ENCODE measurements at places on chromosomes 13 and 19.

DNA sequence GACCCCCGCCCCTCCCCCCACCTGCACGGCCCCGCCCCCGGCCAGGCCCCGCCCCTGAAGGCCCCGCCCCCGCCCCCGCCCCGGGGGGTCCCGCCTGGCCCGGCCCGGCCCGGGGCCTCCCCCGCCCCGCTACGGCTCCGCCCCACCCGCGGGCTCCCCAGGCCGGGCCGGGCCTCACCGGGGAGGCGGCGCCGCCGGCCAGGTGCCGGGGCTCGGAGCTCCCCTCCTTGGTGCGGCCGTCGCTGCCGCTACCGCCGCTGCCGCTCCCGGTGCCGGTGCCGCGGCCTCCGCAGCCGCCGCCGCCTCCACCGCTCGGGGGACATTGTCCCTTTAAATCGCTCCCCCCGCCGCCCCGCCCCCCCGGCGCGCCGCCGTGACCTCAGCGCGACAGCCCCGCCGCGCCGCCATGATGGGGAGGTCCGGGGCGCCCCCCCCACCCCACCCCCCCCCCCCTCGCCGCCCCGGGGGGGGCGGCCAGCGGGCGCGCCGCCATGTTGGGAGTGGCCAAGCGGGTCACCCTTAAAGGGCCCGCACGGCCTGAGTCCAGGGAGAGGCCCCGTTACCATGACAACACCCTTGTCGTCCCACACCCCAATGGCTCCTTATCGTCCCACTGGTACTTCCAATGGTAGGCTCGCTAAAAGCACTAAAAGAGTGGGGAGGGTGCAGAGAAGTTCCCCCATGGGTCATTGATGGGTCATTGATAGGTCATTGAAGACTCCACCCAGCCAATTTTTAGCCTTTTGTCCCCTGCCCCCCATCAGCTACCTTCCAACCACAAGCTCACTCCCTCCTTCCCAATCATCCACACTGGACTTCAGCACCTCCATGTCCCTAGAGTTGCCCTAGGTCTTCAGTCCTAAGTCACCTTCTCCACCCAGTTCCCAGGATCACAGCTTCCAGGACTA, at the start of gene WIZ:
WIZ (minus strand) TSS at position 337 of the 908 bp plus-strand sequence. CDS start 1,649 bp downstream, outside the sequence.
- peak; percentile 54 for DNase-seq

GRCh38 chr19:54009440-54009839, 18.0 kb downstream of the CACNG6 start:
- no peak for DNase-seq

DNA sequence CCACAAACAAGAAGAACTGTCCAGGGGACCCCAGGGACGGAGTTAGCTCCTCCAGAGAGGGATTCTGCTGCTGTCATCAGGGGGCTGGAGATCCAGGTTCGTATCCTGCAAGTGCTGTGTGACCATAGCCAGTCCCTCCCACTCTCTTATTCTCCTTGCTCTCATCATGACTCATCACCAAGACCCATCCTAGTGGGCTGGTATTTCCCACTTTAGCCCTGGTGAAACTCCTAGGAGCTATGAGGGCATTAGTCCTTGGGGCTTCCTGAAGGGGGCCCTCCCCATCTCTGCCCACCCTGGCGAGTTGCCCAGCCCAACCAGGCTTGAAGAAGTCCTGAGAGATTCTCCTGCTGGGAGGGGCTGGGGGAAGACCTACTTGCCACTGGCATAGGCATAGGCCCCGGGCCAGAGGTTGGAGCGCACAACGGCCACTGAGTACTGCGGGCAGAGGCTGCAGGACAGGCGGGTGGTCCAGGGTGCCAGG, 7.5 kb upstream of the DMWD start:
- no peak for DNase-seq

DNA sequence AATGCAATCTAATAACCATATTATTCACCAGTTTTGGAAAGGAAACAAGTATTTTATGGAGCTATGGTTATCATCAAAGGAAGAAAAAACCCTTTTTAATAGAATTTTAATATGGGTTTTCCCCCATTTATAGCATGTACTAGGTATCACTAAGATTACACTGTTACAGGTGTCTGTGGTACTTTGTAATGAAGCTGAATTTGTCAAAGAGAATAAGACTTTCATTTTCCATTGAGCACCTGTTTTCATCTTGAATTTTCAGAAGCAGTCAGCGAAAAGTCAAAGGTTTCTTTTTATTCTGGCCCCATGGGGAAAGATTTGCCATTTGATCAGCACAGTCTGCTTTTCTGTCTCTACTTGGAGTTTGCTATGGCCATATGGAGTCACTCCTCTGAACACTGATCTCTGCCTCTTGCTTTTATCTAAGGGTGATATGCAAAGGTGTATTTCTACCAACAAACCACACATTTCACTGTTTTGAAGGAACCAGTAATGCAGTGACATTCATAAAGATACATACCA, 590.0 kb downstream of the DCT start:
- no peak for DNase-seq

DNA sequence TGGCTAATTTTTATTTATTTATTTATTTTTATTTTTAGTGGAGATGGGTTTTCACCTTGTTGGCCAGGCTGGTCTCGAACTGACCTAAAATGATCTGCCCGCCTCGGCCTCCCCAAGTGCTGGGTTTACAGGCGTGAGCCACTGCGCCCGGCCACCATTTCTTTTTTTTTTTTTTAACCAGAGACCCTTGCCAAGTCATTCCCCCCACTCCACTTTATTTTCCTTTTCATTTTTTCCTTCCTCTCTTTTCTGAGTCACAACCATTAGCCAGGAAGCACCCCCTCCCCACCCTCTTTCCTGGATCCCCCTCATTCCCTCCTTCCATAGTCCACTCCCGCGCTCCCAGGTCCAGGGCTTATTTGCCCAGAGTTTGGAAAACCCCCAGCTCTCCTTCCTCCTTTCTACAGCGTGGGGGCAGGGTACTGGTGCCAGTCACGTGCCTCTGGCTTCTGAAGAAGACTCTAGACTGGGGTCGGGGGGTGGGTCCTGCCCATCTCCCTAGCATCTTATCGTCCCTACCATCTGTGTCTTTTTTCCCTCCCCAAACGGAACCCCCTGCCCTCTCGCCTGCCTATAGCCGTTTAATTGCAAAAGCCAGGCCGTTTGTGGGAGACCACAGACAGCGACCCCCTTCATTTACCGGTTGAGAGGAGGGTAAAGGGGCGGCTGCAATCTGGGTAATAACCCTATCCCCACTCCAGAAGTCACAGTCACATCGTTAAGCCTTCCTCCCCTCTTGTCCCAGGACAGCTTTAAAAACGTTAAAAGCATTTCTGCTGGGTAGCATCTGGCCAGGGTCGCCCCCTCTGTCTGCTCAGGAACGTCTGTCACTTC, 1.1 kb upstream of the CALR start:
- DNase-seq, result peak; percentile 76

GRCh38 chr19:55519451-55520311, 17.3 kb downstream of the SBK2 start:
- no peak for DNase-seq

GRCh38 chr19:40576151-40576584, 505 bp upstream of the SHKBP1 start:
- no peak for DNase-seq

GRCh38 chr19:35797663-35798062, 15.0 kb downstream of the PRODH2 start:
- no peak for DNase-seq

DNA sequence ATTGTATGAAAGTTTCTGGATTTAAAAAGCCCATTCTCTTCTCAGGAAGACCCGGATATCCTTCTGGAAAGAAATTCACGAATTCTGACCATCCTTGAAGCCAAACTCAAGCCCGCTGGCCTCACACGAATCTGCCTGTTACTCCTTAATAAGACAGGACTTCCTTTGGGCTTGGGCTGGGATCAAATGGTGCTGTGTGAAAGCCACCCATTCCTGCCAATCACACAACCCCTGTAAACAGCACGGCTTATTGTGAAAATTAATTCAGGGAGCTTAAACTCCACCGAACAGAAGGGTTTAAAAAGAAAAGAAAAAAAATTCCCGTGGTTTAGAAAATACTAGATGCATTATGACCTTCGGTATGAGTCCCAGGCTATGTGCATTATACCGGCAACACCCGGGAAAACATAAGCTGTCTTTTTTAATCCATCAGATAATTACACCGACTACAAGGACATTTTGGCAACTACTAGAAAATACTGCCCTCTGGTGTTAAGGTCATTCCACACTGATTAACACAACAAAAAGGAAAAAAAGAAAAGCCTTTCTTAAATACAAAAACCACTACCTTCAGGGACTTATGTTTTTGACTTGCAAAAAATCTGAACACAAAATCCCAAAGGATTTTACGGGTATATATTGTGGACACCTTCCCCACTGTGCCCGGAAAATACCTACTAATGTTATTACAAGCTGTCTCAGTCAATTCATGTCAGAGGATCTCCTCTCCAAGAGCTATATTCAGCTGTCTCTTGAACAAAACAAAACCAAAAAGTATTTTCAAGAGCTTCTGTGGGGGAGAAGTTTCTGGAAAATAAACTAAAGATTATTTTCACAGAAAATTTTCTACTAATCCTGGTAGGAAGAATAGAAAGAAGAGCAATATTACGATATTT, 76.0 kb upstream of the LSM14A start:
- DNase-seq, result peak; percentile 33

DNA sequence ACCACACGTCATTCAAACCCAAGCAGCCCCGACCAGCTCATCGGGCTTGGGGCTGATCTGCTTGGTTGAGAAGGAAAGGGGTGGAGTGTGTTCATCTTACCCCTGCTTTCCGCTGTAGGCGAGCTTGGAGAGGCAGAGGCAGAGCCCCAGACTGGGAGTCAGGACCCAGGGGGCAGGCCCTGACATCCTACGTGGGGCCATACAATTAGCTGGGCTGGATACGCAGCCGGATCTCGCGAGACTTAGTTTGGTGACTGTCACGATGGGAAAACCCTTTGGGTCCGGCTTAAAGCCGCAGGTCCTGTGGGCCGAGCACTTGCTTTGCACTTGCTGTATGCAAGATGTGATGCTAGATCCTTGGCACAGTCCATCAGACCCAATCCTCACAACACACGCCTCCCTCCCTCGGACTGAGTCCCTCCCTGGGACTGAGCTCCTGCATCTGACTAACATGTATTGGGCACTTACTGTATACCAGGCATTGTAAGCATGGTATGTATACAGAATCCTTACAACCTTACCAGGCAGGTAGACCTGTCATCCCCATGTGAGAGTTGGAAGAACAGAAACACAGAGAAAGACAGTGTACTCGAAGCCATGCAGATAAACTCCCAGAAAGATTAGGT, 3.7 kb downstream of the CEACAM16 start:
- no peak for DNase-seq

DNA sequence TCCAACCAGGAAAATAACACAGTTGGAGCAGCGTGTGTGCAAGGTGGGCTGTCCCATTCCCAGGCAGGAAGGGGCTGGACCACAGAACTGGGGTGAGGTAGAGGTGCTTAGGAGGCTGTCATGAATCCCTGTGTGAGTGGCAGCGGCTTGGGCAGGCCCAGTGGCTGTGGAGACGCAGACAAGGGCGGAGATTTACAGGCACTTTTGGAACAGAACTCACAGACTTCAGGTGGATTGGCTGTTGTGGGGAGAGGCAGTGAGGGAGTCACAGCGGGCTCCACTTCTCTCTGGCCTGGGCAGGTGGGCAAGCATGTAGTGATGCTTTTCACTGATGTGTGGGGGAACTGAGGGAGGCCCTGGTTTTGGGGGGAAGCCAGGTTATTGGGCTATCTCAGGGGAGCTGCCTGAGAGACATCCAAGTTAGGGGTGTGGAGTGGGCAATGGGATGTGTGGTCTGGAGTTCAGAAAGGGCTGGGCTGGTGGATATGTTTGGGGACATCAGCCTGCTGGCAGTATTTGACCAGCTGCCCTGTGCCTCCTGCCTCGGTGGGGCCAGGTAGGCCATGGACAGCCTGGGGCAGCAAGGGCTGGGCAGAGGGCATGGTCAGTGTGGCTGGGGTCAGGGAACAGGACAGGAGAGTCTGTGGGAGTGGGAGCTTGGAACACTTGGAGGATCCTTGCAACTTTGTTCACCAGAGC, 27.0 kb upstream of the ZNF492 start:
- DNase-seq, result no peak

DNA sequence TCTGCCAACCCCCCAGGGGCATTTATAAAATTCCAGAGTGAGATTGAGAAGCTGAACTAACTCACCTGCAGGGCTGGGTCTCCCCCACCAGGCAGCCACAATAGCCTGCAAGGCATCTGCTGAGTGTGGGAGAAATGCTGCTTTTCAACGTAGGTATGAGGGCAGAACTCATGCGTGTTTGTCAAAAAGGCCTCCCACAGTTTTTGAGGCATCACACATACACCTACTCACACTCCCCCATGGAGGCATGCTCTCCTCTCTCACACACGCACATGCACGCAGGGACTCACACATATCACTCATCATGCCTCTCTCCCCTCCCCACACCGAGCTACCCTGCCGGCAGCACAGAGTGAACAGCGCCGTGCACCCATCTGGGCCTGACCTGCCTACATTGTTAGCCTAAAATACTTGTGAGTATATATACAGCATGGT, 390.5 kb downstream of the FGF9 start:
- DNase-seq, result peak; percentile 33

DNA sequence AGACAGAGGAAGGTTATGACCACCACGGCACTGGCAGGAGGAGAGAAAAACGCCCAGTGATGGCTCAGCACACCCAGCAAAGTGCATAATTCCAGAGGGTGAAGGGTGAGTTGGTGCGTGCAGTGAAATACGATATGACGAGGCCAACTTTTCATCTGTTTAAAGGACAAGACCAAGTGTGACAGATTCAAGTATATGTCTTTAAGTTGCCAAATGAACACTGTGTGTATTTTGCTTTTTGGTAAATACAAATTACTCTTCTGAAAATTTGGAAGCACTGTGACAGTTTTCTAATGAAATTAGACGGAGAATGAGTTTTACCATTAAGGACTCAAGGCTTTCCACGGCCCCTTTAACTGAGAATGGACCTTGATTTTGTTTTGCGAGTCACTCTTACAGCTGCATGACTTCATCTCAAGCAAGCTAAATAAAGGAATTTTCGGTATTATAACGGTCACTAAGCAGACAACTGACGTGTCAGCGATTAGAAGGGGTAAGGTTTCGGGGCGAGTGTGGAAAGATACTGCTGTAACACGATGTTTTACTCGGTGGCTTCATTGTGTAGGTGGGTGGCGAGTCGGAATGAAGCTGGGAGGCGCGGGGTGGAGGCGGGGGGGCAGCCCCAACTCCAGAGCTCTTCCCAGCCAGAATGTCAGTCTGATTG, 22.8 kb downstream of the COL4A2 start:
- no peak for DNase-seq

DNA sequence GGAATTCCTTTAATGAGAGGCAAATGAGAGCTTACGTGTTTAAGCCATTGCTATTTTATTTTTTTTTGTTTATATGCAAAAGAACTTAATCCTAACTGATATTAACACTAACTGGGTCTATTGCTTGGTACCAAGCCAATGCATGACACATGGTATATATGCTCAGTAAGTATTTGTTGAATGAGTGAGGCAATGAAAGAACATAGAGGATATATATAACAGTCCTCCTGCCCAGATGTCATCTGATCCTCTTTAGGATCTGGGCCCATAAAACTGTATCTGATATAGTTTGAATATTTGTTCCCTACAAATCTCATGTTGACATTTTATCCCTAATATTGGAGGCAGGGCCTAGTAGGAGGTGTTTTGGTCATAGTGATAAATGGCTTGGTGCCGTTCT, 13.0 kb upstream of the ALOX5AP start:
- no peak for DNase-seq

Data from NCI-H1417 (cell line).